ENCODE measurements at places on chromosomes 1 and 21. TPM values are rescaled to one million over a fixed set of nuclear protein-coding genes. Genes with fewer than 3 reads are reported as not detected.

Gene PIGV
- 19.3 TPM for total RNA-seq

Gene C1orf21
- total RNA-seq: 110 TPM

GRCh38 chr1:81702903-81703302, 97.8 kb upstream of the ADGRL2 start:
- no peaks in the 10 kb centered on the region for H3K36me3 ChIP-seq
- no peak overlapping the region for H3K4me3 ChIP-seq
- H3K4me1 ChIP-seq: peaks cover 3% of the 10 kb centered on the region
- no peak for DNase-seq
- no peak overlapping the region for H3K27ac ChIP-seq
- H3K27me3 ChIP-seq: no peaks in the 10 kb centered on the region

DNA sequence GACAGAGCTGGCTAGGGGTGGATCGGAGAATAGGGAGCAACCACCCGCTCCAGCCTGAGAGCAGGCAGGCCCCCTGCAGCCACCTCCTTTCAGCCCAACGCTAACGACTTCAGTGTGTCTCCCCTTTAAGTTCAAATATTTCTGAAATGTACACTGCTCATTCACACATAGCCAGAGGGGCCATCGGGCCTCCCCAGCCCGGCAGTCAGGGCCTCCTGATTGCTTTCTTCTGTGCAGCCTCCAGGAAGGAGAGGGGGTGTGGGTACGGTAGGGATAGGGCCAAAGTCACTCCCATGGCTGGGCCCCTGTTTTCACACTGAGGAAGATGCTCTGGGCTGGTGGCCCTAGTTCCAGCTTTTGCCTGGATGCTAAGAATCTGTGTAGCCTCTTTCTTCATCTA, 64.8 kb downstream of the EPHB2 start:
- H3K36me3 ChIP-seq: no peaks in the 10 kb centered on the region
- peaks cover 7% of the 10 kb centered on the region for H3K4me1 ChIP-seq
- DNase-seq: peak; percentile 22
- no peaks in the 10 kb centered on the region for H3K27me3 ChIP-seq
- H3K4me3 ChIP-seq: no peak overlapping the region

- no peak for DNase-seq
- H3K27ac ChIP-seq: no peak within 1 kb of the TSS
- H3K4me1 ChIP-seq: peaks cover 6% of the 10 kb centered on the region
- H3K27me3 ChIP-seq: peaks cover 11% of the 10 kb centered on the region
- no peaks in the 10 kb centered on the region for H3K36me3 ChIP-seq
- H3K4me3 ChIP-seq: no peak within 1 kb of the TSS
These were observed at the start of gene PAX7 for GRCh38 chr1:18630511-18631495. TSS of gene PAX7 (plus strand) at chr1:18630846. CDS start at chr1:18631604, 758 bp downstream.

- H3K27ac ChIP-seq: no peak overlapping the region
- H3K27me3 ChIP-seq: no peaks in the 10 kb centered on the region
- no peak for DNase-seq
These were observed 146.8 kb downstream of the ESRRG start for GRCh38 chr1:216576234-216576937.

Gene AKNAD1
- not detected for total RNA-seq

Gene TSPEAR
- not detected for total RNA-seq

- no peaks in the 10 kb centered on the region for H3K27me3 ChIP-seq
- no peaks in the 10 kb centered on the region for H3K36me3 ChIP-seq
- H3K27ac ChIP-seq: no peak overlapping the region
- H3K4me3 ChIP-seq: peak overlapping the region; percentile 44
These were observed 67.5 kb upstream of the RGS7 start for GRCh38 chr1:241424480-241424971.

- H3K36me3 ChIP-seq: no peaks in the 10 kb centered on the region
- DNase-seq: no peak
- no peaks in the 10 kb centered on the region for H3K4me1 ChIP-seq
- H3K4me3 ChIP-seq: no peak overlapping the region
- H3K27me3 ChIP-seq: no peaks in the 10 kb centered on the region
These were observed 206.1 kb downstream of the ZNF648 start for GRCh38 chr1:181855380-181855779.

- H3K36me3 ChIP-seq: no peaks in the 10 kb centered on the region
- no peaks in the 10 kb centered on the region for H3K4me1 ChIP-seq
- no peak for DNase-seq
- H3K27me3 ChIP-seq: no peaks in the 10 kb centered on the region
These were observed 110.1 kb downstream of the CSMD2 start for GRCh38 chr1:34054920-34055319.

DNA sequence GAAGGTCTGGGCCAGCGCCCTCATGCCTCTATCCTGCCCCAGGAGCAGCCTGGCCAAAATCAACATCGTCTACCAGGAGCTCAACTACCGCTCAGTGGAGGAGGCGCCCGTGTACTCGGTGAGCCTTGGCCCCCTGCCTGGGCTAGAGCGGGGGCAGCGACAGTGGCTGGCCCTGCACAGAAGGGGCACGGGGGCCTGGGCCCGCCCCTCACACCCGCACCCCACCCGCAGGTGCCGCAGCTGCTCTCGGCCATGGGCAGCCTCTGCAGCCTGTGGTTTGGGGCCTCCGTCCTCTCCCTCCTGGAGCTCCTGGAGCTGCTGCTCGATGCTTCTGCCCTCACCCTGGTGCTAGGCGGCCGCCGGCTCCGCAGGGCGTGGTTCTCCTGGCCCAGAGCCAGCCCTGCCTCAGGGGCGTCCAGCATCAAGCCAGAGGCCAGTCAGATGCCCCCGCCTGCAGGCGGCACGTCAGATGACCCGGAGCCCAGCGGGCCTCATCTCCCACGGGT, 10.8 kb downstream of the SCNN1D start:
- no peaks in the 10 kb centered on the region for H3K36me3 ChIP-seq
- no peaks in the 10 kb centered on the region for H3K4me1 ChIP-seq
- H3K27ac ChIP-seq: no peak overlapping the region
- no peak overlapping the region for H3K4me3 ChIP-seq
- H3K27me3 ChIP-seq: no peaks in the 10 kb centered on the region

Gene GNG4
- total RNA-seq: not detected

Gene RASSF5
- 61.1 TPM for total RNA-seq

DNA sequence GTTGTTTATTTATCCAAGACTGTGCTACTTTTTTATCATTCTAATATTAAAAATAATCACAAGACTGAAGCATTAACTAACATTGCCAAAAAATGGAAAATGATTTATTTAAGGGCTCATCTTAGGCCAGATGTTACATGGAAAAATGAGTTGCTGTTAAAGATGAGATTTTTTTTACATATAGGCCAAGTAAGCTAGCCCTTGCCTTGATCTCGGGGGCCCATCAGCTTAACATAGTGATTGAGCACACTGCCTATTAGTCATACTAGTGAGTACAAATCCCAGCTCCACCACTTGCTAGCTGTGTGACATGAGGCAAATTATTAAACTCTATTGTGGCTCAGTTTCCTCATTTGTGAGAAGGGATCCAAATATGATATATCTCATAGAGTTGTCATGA, 275.9 kb upstream of the SNX7 start:
- no peak for DNase-seq
- H3K36me3 ChIP-seq: no peaks in the 10 kb centered on the region
- H3K27me3 ChIP-seq: no peaks in the 10 kb centered on the region
- peaks cover 10% of the 10 kb centered on the region for H3K4me1 ChIP-seq
- H3K27ac ChIP-seq: no peak overlapping the region
- no peak overlapping the region for H3K4me3 ChIP-seq

Gene KCNAB2
- total RNA-seq: 129 TPM

GRCh38 chr1:12587981-12588640, 29.9 kb downstream of the DHRS3 start:
- no peak overlapping the region for H3K27ac ChIP-seq
- H3K4me1 ChIP-seq: peaks cover 7% of the 10 kb centered on the region
- H3K4me3 ChIP-seq: no peak overlapping the region
- peaks cover 6% of the 10 kb centered on the region for H3K36me3 ChIP-seq
- H3K27me3 ChIP-seq: no peaks in the 10 kb centered on the region

Gene TRAF3IP3
- 7.4 TPM for total RNA-seq

Gene PRDX6
- 210 TPM for total RNA-seq

DNA sequence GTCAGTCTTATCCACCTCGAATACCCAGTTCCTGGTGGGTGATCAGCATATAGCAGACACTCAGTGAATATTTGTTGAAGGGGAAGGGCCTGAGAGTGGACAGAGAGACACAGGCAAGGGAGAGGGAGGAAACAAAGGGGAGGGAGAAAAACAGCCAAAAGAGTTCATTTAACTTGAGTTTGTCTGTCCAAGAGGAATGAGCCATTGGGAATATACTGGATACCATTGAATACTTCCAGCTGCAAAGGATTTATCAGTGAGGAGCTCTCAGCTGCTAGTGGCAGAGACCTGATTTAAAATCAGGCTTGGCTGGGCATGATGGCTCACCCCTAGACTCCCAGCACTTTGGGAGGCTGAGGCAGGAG, 11.5 kb upstream of the BGLAP start:
- H3K36me3 ChIP-seq: peaks cover 40% of the 10 kb centered on the region
- H3K27ac ChIP-seq: no peak overlapping the region
- H3K4me1 ChIP-seq: no peaks in the 10 kb centered on the region
- no peaks in the 10 kb centered on the region for H3K27me3 ChIP-seq
- H3K4me3 ChIP-seq: no peak overlapping the region

DNA sequence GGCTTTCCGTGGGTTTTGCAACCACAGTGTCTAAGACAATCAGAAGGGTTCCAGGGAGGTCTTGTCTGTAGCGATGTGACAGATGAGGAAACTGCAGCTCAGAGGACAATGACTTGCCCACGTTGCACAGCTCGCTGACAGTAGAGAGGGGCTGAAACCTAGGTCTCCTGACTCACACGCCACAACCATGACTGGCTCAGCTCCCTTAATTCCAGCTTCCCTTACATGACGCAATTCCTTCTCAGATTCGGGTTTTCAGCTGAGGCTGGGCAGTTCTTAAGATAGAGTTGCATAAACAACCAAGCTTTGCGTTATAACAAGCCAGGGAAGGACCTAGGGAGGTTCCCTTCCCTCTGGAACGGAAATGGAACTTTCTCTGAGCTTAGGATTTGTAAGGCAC, 36.3 kb downstream of the DHCR24 start:
- H3K36me3 ChIP-seq: peaks cover 58% of the 10 kb centered on the region
- H3K27ac ChIP-seq: no peak overlapping the region
- no peak overlapping the region for H3K4me3 ChIP-seq
- DNase-seq: no peak
- no peaks in the 10 kb centered on the region for H3K27me3 ChIP-seq

DNA sequence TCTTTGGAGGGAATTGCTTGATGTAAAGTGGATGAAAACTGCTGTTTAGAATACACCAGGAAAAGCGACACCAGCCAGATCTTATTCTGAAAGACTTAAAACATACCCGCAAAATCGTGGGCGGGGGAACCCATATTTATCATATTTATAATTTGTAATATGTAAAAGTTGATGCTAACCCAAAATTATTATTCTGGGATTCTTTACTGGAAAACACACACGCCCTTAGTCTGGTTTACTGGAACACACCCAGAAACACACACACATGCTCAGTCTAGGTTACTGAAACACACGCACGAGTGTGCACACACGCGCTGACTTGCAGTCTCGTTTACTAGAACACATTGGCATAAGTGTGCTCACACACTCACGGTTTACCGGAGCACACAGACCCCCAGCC, 32.5 kb downstream of the ATP5PO start:
- H3K27ac ChIP-seq: no peak overlapping the region
- no peak for DNase-seq
- no peaks in the 10 kb centered on the region for H3K36me3 ChIP-seq
- no peaks in the 10 kb centered on the region for H3K27me3 ChIP-seq
- H3K4me3 ChIP-seq: no peak overlapping the region

GRCh38 chr1:185317886-185318310, 855 bp upstream of the IVNS1ABP start:
- H3K27ac ChIP-seq: peak overlapping the region; percentile 98
- H3K36me3 ChIP-seq: no peaks in the 10 kb centered on the region
- peak overlapping the region; percentile 61 for H3K4me3 ChIP-seq
- H3K27me3 ChIP-seq: no peaks in the 10 kb centered on the region

GRCh38 chr1:164891615-164892014, 332.6 kb downstream of the PBX1 start:
- no peaks in the 10 kb centered on the region for H3K36me3 ChIP-seq
- no peak for DNase-seq
- H3K27me3 ChIP-seq: no peaks in the 10 kb centered on the region
- no peak overlapping the region for H3K27ac ChIP-seq
- no peak overlapping the region for H3K4me3 ChIP-seq

GRCh38 chr1:9115351-9116205, 13.3 kb downstream of the GPR157 start:
- DNase-seq: no peak
- H3K27ac ChIP-seq: no peak overlapping the region
- H3K27me3 ChIP-seq: no peaks in the 10 kb centered on the region
- H3K36me3 ChIP-seq: no peaks in the 10 kb centered on the region
- no peak overlapping the region for H3K4me3 ChIP-seq

Gene NFIA
- total RNA-seq: 50.7 TPM

Gene ARHGAP29
- 87.5 TPM for total RNA-seq

- H3K27ac ChIP-seq: no peak overlapping the region
- H3K27me3 ChIP-seq: no peaks in the 10 kb centered on the region
- no peak for DNase-seq
These were observed 24.1 kb downstream of the PIGM start for GRCh38 chr1:160007577-160008200.

Gene LAMB3
- total RNA-seq: 146 TPM

DNA sequence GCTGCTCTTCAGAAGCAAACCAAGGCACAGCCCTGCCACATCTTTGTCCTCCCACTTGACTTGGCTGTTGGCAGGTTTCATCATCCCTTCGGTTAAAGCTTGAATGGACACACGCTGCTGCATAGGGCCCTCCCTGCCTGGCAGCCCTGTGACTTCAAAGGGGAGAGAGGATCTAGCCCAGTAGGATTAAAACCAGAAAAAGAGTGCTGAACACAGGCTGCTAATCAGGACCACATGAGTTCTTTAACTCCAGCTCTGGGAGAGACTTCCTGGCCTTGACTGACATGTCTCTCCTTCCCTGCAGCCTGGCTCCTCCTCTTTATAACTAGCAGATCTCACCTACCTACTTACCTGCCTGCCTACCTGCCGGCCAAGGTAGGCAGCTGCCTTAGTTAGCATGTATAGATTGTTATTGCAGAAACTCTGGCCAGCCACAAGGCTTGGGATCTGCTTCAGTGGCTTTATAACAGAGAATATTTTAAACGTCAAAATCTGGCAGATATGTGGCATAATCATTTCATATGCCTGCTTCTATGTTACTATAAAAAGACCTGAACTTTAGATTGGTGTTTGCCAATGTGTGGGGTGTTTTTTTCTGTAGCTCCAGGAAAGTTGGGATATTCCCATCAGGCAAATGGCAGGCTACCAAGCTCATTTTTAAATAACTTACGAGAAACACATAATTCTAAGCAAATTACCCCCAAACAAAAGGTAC, 49.4 kb downstream of the ERG start:
- DNase-seq: no peak
- no peaks in the 10 kb centered on the region for H3K36me3 ChIP-seq
- H3K4me3 ChIP-seq: no peak overlapping the region
- no peak overlapping the region for H3K27ac ChIP-seq
- peaks cover 10% of the 10 kb centered on the region for H3K4me1 ChIP-seq

Gene CELA3A
- total RNA-seq: 7.5 TPM
